ENCODE measurements at places on chromosomes 11 and 22.

DNA sequence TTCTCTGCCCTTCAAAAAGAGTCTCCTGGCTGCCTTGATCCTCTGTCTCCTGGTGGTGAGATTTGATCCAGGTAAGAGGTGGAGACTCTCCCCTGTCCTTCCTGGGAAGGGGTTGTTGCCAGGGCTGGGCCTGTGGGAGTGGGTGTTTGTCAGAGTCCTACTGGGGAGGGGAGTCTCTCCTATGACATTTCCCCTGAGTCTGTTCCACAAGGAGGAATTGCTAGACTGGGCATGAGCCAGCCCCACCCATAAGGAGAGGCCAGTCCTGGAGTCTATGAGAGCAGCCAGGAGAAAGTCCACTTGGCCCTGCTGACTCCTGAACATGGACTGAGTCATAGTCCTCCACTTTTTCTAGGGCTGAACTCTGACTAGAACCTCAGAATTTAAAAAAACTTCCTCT lies 7.4 kb downstream of the PEX26 start:
- DNase-seq: no peak

DNA sequence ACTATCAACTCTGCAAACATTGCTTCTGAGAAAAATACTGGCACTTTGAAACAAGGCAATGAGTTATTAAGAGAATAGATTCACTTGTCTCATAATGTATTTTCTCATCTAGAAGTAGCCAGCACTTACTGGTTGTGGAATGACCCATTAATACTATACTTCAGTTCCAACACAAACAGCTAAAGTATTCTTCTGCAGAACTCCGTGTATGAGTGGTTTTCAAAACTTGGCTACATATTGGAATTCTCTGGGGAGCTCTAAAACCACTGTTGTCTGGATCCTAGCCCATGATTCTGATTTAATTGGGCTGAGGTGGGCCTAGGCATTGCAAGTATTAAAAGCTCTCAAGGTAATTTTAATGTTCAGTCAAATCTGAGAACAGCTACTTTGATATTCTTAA lies 1416.4 kb upstream of the RAG2 start:
- DNase-seq: no peak

GRCh38 chr11:134276396-134277182 lies 410 bp downstream of the GLB1L3 start:
- peak; percentile 26 for DNase-seq

DNA sequence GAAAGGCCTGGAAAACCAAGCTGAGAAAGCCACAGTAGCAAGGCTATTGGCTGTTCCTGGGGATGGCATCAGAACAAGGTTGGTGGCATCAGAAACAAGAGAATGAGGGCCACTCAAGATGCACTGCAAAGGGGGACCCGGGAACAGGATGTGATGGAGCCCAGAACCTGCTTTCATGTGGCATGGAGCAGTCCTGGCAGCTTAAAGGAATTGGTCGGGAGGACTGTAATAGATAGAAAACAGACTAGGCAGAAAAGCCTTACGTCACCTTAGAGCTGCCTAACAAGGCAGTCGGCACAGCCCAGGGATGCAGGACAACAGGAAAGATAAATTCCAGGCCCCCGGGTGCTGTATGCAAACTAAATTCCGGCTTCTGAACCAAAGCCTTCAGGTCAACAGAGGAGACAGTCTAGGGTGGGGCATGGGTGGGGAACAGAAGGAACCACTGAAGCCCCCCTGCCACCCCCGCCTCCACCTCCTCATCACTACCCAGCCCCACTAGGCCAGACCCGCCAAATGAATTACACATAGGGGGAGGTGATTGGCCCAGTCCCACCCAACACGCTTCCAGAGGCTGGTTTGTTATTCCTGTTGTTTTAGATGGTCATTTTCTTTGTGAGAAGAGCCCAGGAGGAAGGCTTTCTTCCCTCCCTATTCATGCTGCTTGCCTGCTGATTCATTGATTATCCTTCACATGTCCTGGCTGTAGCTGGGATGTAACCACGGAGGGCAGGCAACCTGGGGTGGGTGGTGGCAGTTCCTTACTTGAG lies 25.7 kb upstream of the LRRC55 start:
- DNase-seq: no peak

DNA sequence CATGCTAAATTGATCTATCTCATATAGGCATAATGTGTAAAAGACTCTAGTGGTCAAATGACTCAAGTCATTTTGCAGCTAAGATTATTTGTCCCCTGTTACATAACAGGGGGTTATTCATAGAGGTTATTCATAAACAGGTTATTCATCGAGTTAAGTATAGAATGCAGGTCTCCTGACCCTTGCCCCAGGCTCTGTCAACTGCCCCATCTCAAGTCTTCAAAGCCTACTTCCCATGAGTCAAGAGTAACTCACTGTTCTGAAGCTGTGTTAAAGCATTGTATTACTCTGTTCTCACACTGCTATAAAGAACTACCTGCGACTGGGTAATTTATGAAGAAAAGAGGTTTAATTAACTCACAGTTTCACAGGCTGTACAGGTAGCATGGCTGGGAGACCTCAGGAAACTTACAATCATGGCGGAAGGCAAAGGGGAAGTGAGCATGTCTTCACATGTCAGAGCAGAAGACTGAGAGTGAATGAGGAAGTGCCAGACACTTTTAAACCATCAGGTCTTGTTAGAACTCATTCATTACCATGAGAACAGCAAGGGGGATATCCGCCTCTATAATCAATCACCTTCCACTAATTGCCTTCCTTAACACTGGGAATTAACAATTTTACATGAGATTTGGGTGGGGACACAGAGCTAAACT lies 226.2 kb upstream of the BLID start:
- DNase-seq: no peak

DNA sequence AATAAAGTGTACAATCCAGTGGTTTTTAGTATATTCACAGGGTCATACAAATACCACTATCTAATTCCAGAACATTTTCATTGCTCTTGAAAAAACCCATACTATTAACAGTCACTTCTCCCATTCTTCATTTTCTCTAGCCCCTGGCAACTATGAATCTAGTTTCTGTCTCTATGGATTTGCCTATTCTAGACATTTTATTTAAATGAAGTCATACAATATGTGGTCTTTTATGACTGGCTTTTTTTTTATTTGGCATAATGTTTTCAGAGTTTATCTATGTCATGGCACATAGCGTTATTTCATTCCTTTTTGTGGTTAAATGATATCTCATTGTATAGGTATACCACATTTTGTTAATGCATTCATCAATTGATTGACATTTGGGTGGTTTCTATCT lies 59.4 kb downstream of the KDM2A start:
- DNase-seq: peak; percentile 17

GRCh38 chr11:326842-327580 lies 6.4 kb upstream of the IFITM3 start:
- DNase-seq: no peak

DNA sequence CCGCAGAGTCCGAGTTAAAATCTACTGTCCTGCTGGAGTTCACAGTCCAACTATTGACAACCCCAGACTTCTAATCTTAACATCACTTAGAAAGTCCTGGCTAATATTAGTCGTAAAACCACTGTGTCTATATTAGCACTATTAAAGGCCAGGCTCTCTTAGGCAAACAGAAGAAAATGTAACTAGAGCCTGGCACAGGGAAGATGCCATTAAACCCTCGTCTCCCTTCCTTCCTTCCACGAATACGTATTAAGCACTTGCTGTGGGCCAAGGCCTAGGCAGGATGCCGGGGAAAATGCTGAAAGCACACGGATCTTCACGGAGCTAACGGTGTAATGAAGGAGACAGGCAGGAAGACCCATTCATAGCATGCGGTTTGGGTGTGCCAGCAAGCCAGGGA lies 81.5 kb upstream of the LMO1 start:
- no peak for DNase-seq

- DNase-seq: no peak
Observed at GRCh38 chr11:70210530-70210929, 7.4 kb downstream of the FADD start.

All from NCI-H526 (cell line).